ENCODE measurements at places on chromosomes 5 and 9.

DNA sequence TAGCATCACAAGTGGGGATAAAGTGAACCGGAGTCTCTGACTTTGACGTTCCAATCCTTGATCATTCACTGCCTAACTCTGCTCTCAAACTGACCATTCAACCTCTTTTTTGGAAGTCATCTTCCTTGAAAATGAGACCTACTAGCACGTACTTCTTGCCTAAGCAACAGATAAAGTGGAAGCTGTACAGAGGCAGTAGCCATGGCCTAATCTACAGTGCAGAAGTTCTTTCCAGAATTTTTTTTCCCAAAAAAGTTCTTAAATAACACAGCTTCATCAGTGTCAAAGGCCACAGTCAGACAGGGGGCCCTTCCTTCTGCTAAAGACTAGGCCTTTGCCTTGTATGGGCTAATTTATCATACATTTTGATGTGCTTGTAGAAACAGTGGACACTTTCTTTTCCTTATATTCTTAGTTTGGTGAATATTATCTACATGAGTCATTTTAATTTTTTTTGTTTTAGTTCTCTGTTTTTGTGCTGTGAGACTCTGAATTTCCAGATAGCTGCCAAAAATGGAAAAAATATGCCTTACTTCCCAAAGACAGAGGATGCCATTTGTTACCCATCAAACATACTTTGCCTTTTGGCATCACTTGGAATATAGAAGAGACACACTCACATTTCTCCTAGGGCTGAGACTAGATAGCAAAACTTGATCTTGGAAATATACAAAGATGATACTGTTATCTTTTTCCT lies 96.3 kb upstream of the VCAN start:
- DNase-seq, result no peak

DNA sequence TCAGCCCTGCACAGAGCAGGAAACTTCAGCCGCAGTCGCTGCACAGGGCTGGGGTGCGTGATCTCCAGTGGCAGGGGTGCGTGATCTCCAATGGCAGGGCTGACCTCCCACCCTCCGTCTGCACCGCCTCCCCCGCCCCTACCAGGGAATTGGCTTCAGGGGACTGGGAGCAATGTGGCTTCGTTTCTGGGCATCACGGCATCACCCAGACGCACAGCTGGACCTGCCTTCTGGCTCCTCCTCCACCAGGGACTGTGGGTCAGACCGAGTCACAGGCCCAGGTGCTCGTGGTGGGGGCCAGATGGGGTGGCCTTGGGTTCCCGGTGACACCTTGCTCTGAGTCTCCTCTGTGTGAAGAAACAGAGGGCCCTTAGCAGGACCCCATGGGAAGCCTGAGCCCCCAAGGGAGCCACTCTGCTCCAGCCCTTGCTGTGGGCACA lies 51.1 kb downstream of the AHRR start:
- no peak for DNase-seq

DNA sequence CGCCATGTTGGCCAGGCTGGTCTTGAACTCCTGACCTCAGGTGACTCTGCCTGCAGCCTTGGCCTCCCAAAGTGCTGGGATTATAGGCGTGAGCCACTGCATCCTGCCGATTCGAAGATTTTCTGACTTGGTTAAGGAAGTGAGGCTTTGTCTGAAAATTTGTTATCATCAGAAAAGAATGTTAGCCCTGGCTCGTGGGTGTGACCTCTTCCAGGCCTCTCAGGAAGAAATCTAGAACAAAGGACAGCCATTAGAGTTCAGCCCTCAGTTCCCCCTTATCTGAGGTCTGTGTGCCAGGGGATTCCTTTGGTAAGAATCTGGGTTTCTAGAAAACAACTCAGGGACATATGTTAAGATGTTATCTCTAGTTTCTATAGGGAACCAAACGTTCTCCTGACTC lies 6.2 kb downstream of the OR2S2 start:
- no peak for DNase-seq

GRCh38 chr5:97088774-97089148 lies 53.6 kb downstream of the LIX1 start:
- no peak for DNase-seq

DNA sequence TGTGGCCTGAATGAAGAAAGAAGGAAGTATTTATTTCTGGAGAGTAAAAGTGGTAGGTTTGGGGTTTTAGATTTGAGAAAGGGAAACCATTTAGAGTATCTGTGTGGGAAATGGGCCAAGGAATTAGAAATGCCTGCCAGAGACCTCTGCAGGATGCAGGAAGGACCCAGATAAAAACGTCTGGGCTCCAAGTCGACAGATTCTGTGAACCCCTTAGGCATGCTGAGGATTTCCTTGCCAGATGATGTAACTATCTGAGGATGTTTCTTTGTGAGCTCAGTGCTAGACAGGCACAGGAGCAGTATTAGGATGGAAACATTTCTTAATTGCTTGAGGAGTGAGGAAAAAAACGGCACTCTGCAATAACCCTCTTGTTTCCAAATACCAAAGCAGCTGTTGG lies 251.8 kb upstream of the DMRT1 start:
- DNase-seq, result no peak

DNA sequence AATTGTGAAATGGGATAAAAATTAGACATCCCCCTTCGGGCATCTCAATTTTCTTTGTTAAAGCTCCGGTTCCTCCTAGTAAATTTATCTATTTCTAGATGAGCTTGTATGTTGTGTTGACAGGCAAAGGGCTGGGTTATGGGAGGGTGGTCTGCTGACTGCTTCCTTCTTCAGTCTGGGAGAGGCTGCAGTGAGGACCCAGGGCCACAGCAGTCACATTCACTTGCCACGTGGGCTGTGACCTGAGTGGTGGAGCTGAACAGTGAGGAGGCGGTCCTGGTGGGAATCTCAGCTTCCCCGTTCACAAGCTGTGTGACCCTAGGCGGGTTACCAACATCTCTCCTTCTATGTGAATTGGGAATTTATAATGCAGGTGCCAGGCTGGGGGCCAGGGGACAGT lies 57.5 kb upstream of the RXRA start:
- DNase-seq, result no peak

GRCh38 chr5:38212307-38212706 lies 46.1 kb upstream of the EGFLAM start:
- DNase-seq, result no peak

- DNase-seq, result no peak
Observed at GRCh38 chr5:3126639-3127038, 375.2 kb upstream of the IRX2 start.

- no peak for DNase-seq
Observed at GRCh38 chr5:55600086-55600485, 65.3 kb upstream of the PLPP1 start.

DNA sequence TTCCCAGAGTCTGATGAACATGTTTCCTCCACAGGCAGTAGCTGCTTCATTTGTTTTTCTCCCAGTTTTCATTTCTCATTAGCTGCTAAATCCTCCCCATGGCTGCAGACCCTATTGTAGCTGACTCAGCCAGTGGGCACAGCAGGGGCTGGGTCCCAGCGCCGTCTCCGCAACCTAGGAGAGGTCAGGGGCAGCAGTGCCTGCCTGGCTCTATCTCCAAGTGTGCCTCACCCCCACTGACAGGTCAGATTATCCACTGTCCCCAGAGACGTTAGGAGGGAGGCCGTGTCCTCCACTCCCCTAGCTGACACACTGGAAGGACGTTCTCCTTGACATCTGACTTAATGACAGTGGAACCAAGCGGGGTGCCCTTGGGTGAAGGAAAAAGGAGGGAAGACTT lies 31.1 kb downstream of the KCNIP1 start:
- DNase-seq, result no peak

DNA sequence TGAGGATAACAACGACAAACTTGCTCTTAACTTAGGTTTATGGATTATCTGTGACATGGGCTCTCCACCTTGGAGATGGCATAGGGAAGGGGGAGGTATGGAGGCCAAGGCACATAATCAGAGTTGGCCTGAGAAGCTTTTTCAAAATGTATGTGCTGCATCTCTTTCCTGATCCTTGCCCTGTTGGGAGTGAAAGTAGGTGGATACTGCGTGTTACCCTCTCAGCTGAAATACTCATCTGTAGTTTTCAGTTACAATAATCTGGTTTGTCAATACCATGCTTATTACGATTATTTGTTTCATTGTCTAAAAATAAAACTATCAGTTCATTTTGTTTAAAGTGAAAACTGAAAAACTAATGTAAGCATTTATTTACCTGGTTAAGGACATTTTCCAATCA lies 86.7 kb downstream of the SLC44A1 start:
- DNase-seq, result no peak

DNA sequence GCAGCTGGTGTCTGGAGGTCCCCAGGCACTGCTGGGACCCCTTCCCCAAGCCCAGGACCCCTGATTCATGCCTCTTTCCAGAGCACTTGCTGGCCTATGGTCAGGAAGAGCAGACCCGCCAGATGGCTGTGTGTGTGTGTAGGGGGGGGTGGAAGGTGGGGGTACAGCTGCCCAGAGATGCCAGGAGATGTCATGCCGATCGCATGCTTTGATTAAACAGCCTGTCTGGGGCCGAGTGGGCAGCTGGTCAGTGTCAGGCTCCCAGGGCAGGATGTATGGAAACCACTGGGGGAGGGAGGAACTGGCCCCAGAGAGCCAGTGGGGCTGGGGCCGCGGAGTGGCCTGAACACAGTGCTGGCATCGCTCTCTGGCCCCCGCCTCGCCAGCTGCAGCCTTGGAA lies 23.7 kb downstream of the RXRA start:
- DNase-seq, result no peak

DNA sequence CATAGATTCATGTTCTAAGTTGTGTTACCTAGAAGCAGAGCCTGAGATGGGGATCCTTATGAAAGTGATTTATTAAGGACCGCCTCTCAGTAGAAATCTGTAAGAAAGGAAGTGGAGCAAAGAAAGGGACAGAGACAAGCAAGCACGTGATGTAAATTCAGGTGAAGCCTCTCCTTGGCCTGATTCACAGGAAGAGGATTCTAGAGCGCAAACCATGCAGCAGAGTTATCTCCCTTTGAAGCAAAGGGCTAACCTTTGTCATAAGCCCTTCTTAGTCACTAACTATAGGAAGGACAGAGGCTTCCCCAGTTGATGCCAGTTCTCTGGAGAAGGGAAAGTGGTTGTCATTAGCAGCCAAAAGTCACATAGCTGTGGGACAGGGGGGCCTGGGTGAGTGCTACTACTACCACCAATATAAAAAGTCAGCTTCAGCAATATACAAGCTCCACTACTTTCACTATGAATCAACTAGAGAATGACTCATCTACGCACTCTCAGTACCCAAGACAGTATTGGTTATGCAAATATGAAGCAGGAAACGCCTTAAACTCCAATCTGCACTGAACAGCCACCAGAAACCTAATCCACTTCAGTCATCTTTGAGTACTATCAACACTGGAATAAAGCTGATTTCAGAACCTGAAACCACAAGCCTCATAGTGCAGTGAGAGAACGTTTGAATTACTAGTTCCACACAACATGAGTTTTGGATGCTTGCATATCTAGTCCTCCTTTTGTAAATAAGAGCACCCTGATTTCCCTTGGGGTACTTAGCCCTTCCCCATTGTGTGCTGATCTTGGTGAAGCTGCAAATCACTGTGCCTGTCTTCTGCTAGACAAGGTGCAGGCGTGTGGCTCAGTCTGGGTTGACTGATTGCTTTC lies 162.7 kb downstream of the ZNF608 start:
- no peak for DNase-seq

GRCh38 chr9:116632990-116633838 lies 53.9 kb upstream of the TRIM32 start:
- no peak for DNase-seq

- DNase-seq, result no peak
Observed at GRCh38 chr5:53971131-53971530, 339.2 kb downstream of the ARL15 start.

GRCh38 chr5:150648294-150649107 lies 8.0 kb downstream of the SYNPO start:
- no peak for DNase-seq

GRCh38 chr5:134138416-134139376 lies 24.2 kb downstream of the TCF7 start:
- DNase-seq, result no peak

- DNase-seq, result no peak
Observed at GRCh38 chr5:154366353-154366752, 79.4 kb upstream of the SAP30L start.

- no peak for DNase-seq
Observed at GRCh38 chr5:99605904-99606303, 677.1 kb upstream of the CHD1 start.

- DNase-seq, result no peak
Observed at GRCh38 chr9:131943351-131943841, 136.3 kb downstream of the MED27 start.

- no peak for DNase-seq
Observed at GRCh38 chr9:11356067-11356466, 743.3 kb upstream of the PTPRD start.

- no peak for DNase-seq
Observed at GRCh38 chr9:74846766-74847165, 41.0 kb downstream of the TRPM6 start.

GRCh38 chr5:141647242-141647641 lies 4.0 kb downstream of the FCHSD1 start:
- no peak for DNase-seq

GRCh38 chr9:37798677-37799076 lies 1.9 kb upstream of the DCAF10 start:
- no peak for DNase-seq

DNA sequence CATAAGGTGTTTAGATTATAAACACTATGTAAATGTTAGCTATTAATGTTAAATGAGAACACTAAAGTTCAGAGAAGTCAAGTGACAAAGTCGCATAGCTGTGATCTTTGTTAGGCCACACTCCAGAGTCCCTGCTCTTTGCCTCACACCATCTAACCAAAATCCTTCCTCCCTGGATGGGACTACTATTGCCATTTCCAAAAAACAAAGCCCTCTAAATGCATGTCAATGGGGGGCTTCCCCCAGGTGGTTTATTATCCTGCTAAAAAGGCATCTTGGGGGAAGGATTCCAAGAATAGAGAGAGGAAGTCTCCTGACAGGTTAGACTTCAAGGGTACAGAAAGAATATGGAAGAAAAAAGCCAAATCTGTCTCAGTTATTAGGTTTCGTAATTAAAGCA lies 10.4 kb downstream of the NR6A1 start:
- no peak for DNase-seq

DNA sequence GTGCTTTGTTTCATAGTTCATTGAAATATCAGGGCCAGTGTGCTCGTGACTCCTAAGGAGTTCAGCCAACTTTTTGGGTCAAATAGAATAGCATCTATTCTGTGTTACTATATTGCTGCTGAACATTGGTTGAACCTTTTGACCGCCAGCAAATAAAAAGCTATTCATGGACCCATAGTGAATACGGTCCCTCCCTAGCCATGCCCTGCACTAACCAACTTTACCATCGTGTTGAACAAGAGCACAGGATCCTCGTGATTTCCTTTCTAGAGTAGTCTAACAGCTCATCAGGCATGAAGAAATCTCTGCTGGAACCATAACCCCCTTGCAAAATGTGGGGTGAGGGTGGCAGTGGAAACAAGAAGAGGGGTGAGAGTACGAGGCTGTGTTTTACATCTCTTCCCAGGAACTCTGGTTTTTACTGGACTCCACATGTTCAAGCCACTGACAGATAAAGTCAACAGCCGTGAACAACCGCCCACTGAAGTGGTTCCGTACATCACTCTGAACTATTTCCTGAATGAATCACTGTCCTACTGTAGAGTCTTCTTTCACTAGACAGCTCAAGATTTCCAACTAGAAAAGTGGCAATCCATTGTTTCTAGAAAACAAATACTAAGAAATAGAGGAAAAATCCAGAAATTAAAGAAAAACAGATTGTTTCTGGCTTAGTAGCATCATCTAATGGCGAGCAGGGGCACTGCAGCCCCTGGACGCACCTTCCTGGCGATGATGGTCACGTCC lies 70.1 kb upstream of the SPATA31E1 start:
- DNase-seq, result peak; percentile 10

GRCh38 chr5:162068412-162068811 lies 839 bp downstream of the GABRG2 start:
- no peak for DNase-seq

- no peak for DNase-seq
Observed at GRCh38 chr5:31889001-31889561, 250.2 kb downstream of the PDZD2 start.

GRCh38 chr5:129616517-129616916 lies 131.4 kb upstream of the MINAR2 start:
- DNase-seq, result no peak
